CD4-positive, alpha-beta T cell treated with Interleukin-15 for 4 hours (primary cell): ENCODE measurements at places on chromosomes 2 and 18.
A peak's percentile ranks its signal among the peaks of the same experiment; 100 is the strongest.

GRCh38 chr2:136008205-136008865 lies 22.9 kb upstream of the DARS1 start:
- DNase-seq: peak; percentile 75

GRCh38 chr2:219221957-219222518 lies 3.3 kb upstream of the ABCB6 start:
- DNase-seq: no peak

DNA sequence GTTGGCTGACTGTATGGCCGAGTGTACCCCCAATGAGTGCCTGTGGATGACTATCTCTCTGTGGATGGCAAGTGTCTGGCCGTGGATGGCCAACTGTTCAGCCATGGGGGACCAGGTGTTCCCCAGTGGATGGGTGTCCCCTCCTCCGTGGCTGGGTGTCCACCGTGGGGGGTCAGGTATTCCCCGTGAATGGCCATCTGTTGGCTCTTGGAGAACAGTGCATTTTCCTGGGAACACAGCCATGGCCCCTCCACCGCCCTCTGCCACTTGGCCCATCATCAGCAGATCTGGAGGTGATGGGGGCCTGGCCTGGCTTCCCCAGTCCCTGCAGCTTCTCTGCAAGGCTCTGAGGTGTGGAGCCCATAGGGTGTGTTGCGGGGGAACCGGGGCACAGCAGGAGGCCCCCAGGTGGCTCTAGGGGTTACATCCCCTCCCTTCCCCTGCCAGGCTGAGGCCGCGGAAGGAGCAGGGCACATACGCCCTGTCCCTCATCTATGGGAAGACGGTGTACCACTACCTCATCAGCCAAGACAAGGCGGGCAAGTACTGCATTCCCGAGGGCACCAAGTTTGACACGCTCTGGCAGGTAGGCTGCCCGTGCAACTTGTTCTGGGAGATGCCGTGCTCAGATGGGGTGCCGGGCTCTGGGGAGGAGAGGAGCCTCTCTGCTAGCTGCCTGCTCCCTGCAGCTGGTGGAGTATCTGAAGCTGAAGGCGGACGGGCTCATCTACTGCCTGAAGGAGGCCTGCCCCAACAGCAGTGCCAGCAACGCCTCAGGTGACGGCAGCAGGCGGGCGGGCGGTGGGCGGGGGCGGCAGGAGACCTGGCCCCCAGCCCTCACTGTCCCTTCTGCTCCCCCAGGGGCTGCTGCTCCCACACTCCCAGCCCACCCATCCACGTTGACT lies 19.3 kb downstream of the ZAP70 start:
- DNase-seq: no peak

DNA sequence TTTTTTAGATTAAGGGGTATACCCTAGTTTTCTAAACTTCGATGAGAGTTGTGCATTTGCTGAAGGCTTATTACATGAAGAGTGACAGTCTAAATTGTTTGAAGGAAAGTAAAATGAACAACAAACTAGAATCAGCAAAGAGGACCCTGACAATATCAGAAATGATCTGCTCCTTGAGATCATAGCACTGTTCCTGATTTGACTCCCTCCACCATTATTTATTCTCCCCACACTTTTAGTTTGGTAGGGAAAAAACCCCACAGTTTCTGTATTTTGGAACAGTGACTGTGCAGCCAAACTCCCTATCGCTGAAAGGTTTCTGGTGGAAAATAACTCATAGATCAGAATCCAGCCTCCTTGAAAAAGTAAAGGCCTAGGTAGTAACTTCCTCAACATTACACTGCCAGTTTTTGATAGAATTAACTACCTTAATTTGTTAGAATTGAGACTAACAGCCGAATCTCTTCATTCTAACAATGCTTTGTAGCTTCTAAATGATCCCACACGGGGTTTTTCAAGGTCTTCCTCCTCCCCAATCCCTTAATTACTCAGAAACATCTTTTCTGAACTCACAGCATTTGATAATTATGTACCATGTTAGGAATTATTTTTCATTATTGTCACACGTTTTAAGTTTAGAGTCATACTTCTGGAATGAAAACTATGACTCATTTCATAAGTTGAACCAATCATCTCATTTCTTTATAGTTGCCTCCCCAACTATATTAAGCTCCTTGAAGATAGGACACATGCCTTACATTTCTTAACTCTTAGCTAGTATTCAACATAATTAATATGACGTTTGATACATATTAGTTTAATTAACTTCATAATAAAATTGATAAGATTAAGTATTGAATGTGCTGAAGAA lies 2.9 kb downstream of the MYL12A start:
- peak; percentile 45 for DNase-seq

GRCh38 chr2:9093324-9093723 lies 89.8 kb upstream of the MBOAT2 start:
- DNase-seq: no peak

GRCh38 chr18:48669991-48670750 lies 131.3 kb downstream of the CTIF start:
- no peak for DNase-seq

DNA sequence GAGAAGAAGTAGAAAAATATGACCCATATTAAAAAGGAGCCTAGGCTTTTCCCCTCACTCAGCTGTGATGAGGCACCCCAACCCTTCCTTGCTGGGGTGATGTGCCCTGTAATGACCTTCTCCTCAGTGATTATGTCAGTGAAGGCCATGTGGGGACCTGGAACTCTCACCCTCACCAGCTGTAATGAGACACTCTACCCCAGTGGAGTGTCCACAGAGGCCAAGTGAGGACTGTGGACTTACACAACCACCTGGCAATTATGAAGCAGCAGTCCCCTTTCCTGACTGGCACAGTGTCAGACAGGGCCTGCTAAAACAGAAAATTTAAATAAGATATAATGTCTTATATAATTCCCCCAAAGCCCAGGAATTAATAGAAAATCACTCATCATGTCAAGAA lies 54.2 kb downstream of the SEMA4F start:
- no peak for DNase-seq

- no peak for DNase-seq
Measured at GRCh38 chr2:124915567-124915966, 890.5 kb downstream of the CNTNAP5 start.

DNA sequence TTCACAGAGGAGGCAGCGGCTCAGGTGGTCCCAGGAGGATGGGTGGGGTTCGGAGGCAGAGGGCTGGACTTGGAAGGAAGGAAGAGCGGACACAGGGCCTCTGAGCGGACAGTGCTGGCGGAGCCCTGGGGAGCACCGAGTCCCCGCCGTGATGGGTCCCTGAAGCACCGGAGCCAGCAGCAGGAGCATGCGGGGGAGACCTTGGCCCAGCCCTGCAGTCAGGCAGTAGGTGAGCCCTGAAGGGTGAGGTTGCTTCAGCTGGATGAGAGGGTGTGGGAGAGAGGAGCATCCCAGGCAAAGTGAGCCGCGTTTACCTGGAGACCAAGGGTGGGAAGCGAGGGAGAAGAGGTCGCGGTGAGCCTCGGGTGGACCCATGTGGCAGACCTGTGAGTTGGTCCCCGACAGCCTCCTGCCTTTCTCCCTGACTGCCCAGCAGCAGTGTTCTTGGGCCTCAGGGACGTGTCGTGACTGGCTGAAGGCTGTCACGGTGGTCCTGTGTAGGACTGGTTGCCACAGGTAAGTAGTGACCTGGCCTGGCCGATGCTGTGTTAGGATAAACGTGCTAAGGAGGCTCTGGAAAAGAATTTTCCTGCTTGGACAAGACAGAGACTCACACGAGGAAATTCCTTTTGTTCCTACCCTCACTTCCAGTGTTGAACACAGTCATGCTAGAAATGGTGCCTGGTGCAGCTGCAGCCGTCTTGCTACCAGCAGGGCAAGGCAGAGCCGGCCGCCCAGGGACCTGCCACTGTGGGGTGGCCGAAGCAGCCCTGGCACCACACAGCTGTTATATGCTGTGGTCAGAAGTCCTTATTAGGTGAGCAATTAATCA lies 73.0 kb downstream of the RRM2 start:
- DNase-seq: no peak

DNA sequence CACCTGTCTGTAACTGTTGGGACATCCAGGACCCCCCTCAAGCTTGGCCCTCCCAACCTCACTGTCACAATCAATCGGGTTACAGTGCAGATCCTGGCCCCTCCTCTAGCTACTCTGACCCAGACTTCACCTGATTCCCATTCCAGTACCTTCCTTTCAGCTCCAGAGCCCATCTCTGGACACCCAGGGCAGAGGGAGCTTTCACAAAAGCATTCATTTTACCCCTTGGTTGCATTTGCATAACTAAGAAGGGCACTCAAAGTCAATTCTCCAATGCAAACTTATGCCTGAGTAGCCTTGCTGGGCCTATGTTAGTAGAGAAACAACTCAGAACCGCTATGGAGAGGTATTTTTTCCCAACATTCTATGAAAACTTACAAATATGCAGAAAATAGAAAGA lies 7.4 kb downstream of the ZAP70 start:
- DNase-seq: no peak

- no peak for DNase-seq
Measured at GRCh38 chr2:19911808-19912509, 10.2 kb upstream of the TTC32 start.

DNA sequence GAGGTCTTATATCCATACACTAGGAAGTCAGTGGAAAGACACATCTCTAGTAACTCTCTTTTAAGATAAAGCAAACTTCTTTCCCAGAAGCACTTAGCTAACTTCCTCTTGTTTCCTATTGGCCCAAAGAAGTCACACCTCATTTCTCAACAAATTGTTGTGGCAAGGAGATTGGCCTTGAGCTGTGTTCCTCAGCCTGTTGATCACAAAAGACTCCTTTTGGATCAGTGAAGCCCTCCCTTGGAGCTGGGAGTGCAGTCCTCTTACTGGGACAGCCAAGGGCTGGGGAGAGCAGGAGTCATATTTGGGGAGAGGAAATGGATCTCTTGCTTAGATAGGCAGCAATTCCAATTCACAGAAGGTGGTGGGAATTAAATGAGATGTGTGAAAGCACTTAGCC lies 51.2 kb upstream of the DAPL1 start:
- DNase-seq: no peak

GRCh38 chr2:214014551-214015220 lies 396.2 kb upstream of the VWC2L start:
- no peak for DNase-seq

DNA sequence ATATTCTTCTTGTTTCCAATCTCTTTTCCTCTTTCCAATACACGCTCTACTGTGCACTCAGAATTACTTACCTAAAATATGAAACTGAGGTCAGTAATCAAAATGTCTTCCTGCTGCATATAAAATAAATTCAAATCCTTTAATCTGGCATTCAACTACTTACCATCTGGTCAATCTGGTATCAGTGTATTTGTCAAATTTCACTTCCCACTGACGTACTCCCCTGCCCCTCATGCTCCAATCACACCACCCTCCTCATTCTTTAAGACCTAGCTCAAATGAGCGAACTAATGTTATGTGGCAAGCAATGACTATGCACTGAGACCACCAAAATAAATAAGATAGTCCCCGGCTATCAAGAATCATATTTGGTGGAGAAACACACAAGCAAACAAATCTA lies 6.7 kb downstream of the ASB3 start:
- DNase-seq: no peak

- no peak for DNase-seq
Measured at GRCh38 chr2:26980971-26981370, 10.5 kb downstream of the MAPRE3 start.

DNA sequence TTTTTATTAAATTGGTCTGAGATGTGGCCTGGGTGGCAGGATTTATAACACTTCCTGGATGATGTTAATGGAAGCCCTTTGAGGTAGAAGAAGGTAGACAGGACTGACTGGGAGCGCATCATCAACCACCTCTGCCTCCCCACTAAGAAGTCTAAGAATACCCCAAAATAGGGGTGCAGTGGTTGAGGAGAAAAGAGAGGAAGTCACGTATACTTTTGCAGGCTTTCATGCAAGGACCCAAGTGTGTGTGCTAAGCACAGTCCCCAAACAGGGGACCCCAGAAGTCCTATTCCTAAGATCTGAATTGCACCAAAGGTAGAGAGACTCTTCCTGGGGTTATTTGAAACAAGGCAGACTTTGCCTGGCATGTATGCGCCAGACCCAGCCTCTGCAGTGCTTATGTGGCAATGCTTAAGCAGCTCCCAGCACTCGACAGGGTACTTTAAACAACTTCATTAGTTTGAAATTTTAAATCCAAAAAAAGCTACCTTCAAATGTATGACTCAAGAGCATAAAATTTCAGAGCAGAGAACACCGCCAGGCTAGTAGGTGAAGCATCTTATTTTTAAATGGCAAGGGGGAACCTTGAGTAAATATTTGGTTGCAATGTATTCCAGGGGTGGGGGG lies 35.3 kb downstream of the BCL2 start:
- no peak for DNase-seq
